ENCODE measurements at places on chromosomes 12 and 14.

DNA sequence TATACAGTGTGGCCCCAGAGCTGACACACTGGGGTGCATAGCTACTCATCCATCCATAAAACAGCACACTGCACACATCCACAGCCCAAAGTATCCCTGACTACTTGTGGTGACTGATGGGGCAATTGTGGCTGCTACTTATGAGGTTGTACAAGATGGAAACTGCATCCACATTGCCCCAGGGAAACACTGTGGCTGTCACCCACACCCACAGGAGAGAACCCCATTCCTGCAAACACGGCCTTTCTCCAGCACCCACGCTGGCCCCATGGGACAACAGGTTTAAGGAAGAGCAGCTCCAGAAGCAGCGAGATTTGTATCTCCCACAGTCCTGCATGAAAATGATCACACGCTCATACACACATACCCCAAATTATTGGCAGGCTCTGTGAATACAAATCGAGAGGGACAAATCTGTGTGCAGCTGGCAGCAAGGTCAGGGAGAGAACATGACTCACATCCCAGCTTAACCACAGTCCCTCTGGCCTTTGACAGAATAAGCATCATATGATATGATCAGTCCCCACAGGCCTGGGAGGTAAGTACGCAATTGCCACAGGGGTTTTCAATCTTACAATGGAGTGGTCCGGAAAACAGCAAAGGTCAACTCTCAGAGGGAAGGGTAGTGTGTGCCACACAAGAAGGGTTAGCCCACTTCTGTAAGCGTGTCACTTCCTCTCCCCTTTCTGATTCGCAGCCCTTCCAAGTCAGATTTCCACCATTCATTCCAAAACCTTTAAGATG is 61.9 kb downstream of the ESR2 start:
- DNase-seq: peak; percentile 77

GRCh38 chr12:67434671-67435370 is 165.7 kb downstream of the CAND1 start:
- DNase-seq: peak; percentile 96

- DNase-seq: no peak
These were observed 131.0 kb upstream of the SRRM4 start for GRCh38 chr12:118850244-118850825.

GRCh38 chr14:68945585-68946488 is 33.3 kb downstream of the ACTN1 start:
- DNase-seq: no peak

GRCh38 chr14:48349689-48350088 is 674.3 kb upstream of the MDGA2 start:
- no peak for DNase-seq

- DNase-seq: no peak
These were observed 26.2 kb downstream of the EVL start for GRCh38 chr14:100091386-100091785.

- DNase-seq: no peak
These were observed 56.2 kb downstream of the TPCN1 start for GRCh38 chr12:113277511-113277910.

DNA sequence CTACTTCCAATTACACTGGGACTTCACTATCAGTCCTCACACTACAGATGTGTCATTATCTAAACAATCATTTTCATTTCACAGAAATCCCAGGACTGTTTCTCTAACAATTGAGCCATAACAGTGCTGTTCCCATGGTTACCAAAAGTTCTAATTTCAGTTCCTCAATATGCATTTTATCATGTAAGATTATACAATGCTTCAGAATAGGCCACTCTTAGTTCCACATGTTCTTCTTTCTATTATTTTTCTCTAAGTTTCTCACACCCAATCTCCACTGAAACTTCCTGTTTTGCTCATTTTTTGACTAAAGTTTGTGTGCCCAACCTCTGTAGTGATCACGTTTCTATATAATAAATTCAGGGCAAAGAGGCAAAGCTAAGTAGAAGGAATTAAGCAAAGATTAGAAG is 185.8 kb downstream of the DUSP6 start:
- peak; percentile 84 for DNase-seq

DNA sequence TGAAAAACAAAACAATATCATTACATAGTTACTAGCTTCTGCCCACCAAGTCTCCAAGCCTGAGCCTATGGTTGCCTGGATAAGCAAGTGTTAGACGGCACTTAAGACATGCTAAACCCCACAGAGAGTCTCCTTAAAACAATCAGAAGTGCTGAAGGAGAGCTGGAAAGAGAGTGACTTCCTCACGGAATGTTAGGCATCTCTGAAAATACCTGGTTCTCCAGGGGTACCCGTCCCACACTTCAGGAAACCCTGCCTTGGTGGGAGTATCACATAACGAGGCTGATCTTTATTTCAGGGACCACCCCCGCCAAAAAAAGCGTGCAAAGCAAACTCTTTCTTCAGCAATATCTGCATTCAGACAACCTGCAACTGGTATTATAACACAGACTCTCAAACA is 18.3 kb downstream of the LHX5 start:
- DNase-seq: no peak

DNA sequence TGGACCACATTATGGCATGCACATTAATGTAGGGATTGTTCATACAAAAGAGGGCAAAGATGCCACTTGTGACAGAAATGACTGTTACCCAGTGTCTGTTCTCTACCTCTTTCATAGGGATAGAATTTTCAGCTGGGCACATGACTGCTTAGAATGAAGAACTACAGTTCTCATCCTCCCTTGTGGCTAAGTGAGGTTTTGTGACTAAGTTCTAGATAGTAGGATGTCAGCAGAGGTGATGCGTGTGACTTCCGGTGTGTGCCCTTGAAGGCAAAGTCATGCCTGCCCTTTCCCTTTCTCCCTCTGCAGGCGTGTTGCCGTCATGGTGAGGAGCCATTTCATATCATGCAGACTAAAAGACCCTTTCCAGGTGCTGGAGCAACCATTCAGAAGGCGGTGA is 99.3 kb downstream of the CACNA1C start:
- DNase-seq: no peak

- no peak for DNase-seq
These were observed 67.3 kb downstream of the SLC2A13 start for GRCh38 chr12:40038619-40039018.

DNA sequence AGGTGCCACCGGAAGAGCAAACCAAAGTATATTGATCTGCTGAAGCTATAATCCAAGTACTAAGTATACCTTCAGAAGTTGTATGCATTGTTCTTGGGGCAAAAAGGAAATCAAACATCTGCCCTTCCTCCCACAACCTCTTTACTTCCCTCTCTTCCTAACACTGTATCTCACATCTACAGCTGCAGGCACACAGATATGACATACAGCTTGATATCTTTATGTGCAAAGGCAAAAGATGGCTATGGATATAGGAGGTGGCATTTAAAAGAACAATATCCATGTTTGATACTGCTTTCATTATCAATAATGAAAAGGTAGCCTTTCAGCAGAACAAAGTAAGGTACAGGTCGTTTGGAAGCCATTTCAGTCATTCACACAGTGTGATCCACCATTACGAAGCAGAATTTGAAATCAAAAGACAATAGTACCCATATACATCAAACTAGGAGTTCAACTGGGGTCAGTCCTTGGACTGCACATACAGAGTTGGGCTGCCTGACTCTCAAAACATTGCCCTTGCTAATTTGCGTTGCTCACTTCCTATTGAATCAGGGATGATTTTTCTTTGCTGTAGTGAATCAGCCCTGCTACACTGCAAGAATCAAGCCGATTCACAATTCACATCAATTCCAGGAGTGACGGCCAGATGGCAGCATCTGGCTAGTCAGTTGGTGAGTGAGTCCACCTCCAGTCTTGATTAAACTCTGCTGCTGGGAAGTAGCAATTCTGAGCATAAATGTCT is 8.9 kb downstream of the ANG start:
- DNase-seq: peak; percentile 78

DNA sequence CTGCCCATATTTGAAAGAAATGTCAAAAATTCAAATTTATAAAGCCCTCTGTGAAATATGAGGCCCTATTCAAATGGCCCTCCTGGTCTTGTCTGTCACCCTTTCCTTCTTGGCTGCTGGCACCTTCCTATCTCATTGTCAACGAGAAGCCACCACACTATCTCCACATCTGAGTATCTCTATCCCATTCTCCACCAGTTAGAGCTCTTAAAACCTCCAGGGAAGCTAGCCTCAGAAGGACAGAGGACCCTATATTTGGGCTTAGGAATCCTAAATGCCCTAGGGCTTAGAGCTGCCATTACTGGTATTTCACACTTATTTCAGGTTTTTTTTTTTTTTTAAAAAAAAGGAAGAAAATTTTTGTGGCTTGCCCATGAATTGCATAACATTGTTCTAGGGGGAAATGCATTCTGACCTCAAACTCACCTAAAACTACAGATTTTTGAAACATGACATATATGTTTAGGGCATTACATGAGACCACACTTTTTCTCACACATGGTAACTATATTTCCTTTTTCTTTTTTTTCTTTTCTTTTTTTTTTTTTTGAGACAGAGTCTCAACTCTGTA is 25.0 kb downstream of the SLC25A21 start:
- no peak for DNase-seq

GRCh38 chr12:7302266-7302986 is 1.4 kb upstream of the ACSM4 start:
- no peak for DNase-seq

- peak; percentile 53 for DNase-seq
These were observed 2.1 kb downstream of the CHST11 start for GRCh38 chr12:104458694-104459367.

GRCh38 chr12:86411710-86412109 is 155.5 kb upstream of the MGAT4C start:
- DNase-seq: no peak

DNA sequence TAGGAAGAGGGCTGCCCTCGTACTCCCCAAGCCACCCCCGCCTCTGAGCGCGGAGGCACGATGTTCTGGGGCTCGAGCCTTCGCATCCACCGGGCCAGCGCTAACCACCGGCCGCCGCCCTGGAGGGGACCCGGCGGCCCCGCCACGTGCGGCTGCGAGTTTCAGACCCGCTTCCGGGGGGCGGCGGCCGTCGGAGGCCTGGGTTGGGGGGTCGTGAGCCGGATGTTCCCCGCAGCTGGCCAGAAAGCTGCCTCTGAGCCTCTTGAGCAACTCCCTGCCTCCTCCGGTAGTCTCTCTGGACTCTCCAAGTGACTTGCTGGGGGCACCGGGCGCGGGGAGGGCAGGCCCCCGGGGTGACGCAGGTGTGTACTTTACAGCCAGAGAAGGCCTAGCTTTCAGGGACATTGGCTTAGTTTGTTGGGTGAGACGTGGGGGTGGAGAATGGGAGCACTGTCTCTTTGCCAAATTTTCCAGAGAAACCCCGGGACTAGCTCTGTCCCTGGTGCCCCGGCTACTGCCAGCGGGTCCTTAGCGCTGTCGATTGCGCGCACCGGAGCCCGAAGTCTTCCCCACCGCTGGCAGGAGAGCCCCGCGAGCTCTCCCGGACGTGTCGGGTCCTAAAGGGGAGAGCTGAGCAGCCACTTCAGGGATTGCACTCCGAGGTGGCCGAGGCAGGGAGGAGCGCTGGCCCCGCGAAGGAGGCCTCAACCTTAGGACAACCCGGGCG is 15.6 kb downstream of the OTX2 start:
- no peak for DNase-seq

DNA sequence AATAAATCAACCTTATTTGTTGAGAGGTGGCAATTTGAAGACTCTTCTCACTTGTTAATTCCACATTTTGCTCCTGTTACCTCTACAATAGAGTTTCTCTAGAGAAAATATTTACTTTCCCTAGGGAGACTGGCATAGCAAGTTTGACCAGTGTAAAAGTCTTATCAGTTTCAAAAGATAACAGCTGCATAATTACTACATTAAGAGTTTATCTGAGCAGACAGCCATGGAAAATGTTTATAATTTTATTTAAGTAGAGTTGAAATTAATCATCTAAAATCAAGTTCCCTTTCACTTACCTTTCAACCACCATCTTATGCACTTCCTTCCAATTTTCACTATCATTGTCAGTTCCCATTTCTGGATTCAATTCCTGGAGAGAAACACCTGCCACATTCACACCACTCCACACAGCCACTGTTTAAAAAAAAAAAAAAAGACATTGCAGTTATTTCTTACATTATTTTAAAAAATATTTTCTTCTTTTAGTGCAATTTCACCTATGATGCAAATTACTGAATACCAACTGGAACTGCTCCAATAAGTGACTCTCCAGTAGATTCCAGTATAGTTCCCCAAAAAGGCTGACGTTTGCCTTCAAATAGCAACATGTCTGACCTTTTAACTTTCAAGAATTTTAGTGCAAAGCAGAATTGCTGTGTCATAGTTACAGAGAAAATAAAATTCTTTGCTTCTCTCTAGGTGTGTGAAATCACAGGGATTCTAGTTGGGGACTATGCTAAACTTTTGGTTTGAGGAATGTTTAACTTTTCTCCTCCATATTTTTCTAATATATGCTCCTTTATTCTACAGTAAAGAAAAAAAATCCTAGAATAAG is 19.4 kb downstream of the LDHB start:
- DNase-seq: peak; percentile 37

DNA sequence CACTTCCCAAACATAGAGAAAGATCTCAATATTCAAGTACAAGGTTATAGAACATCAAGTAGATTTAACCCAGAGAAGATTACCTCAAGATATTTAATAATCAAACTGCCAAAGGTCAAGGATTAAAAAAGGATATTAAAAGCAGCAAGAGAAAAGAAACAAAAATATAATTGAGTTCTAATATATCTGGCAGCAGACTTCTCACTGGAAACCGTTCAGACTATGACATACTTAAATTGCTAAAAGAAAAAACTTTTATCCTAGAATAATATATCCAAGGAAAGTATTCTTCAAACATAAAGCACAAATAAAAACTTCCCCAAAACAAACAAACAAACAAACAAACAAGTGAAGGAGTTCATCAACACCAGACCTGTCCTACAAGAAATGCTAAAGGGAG is 92.4 kb downstream of the FSCB start:
- no peak for DNase-seq

GRCh38 chr14:23396781-23397407 is 11.2 kb downstream of the MYH6 start:
- DNase-seq: no peak

GRCh38 chr12:67981287-67982162 is 7.7 kb upstream of the IFNG-AS1 start:
- DNase-seq: peak; percentile 71

DNA sequence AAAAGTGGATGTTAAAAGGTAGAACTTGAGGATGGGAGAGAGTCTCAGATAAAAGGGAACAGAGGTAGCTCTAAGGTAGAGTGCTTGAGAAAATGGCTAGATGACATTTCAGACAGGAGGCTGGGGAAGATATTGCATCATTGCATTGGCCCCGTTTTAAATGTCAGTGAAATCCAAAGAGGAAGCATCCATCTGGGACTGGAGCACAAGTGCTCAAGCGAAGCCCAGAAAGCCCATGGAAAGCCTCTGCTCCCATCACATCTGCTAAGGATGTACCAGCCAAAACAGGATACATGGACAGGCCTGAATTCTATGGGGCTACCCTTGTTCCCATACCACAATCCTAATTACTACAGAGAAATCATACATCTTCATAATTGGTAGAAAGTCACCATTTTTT is 581.5 kb upstream of the TMEM132C start:
- DNase-seq: no peak

DNA sequence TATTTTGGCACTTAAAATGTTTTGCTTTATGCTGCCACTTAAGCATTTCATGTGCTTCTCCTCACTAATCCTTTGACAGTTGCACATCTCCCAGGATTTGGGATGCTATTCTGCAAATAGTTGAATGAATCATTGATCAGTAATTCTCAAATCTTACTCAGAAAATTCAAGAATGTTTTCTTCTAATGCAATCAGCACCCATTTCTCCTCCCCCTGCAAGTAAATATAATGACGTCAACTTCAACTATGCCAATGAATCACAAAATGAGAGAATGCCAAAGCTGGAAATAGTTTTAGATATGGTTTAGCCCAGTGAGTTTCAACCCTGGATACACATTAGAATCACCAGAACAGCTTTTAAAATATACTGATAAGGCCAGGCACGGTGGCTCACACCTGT is 2.1 kb upstream of the BLOC1S1 start:
- peak; percentile 95 for DNase-seq
